ENCODE measurements at places on chromosomes 16 and 17.

GRCh38 chr17:39845052-39845846 lies 18.9 kb downstream of the IKZF3 start:
- no peak for DNase-seq

GRCh38 chr17:7460850-7461660 lies 16.2 kb downstream of the CHRNB1 start:
- DNase-seq = no peak

DNA sequence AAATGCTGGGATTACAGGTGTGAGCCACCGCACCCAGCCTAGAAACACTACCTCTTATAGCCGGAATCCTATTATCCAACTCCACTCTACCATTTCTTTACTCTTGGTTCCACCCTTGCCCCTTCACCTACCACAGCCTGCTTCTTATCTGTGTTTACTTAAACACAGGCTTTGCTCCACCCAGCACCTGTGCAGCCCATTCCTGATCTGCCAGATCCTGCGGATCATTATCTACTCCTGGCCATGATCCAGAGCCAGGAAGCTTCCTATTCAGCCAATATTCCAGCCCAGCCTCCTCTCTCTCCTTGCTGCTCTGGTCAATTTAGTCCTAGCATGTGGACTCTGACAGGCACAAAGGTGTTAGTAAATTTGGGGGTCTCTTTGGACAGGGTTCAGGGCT lies 98.8 kb upstream of the MED13 start:
- no peak for DNase-seq

DNA sequence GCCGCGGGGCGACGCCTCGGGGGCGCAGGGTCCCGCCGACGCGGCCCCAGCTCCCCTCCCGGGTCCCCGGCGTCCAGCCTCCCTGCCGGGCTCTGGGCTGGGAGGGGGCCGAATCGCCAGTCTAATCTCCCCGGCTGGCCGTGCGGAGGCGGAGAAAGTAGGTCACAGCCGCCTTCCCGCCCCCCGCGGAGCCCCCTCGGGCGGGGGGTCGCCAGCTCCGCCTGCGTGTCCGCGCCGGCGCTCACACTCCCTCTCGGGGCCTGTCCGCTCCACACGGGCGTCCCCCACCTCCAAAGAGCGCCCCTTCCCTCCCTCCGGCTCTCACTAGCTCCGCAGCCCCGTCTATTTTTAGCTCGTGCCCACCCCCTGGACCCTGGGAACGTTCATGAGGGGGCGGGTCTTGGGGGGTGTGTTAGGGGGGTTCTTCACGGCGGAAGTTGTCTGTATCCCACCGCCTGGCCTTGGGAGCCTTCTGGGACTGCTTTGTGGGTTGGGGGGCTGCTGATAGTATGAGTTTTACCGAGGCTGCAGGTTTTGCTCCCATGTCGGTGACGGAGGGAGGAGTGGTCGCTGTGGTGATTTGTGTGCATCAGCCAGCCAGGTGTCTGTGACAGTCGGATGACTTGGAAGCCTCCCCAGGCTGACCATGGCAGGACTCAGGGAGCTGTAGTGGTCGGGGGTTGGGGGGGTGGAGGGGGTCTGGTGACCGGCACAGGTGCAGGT lies 1.1 kb downstream of the ATP1B2 start:
- no peak for DNase-seq

DNA sequence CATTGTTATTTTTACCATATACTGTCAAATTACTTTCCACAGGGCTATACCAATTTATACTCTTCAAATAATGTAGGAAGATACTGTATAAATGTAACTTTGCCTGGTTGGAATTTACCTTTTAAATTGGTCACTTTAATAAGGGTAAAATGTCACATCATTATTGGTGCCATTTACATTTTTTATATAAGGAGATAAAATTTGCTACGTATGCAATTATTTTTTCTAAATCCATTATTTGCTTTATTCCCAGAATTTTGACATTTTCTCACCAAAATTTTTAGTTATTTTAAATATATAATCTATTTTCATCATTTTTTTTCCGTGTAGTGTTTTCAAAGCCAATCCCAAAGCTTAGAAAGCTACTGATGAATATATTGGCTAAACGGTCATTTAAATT lies 664.7 kb downstream of the KCNJ2 start:
- no peak for DNase-seq

- no peak for DNase-seq
Measured at GRCh38 chr17:72792771-72793170, 299.7 kb downstream of the SLC39A11 start.

GRCh38 chr17:9484789-9485188 lies 90.8 kb downstream of the STX8 start:
- no peak for DNase-seq

DNA sequence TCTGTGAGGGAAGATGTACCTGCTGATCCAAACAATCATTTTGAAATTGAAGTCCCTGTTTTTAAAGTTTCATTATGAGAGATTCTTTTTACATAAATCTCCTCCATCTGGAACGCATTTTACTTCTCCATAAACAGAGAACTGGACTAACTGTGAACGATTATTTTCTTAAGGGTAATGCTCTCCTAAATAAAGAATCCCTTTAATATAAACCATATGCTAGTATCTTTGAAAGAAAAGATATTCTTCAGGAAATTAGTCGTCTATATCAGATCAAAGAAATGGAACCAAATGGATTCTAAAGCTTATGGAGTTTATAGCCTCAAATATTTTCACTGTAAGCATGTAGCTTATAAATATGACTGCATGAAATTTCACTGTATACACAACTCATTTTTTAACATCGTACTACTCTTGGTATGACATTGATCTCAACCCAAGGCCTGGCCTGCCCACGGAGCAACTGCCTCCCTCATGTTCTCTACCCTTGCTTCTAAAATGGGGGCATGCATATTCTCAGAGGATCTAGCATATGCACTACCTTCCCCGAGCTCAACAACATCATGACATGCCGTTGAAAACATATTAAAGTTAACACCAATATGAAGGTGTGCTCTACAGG lies 66.4 kb downstream of the MYH10 start:
- DNase-seq = peak; percentile 51

DNA sequence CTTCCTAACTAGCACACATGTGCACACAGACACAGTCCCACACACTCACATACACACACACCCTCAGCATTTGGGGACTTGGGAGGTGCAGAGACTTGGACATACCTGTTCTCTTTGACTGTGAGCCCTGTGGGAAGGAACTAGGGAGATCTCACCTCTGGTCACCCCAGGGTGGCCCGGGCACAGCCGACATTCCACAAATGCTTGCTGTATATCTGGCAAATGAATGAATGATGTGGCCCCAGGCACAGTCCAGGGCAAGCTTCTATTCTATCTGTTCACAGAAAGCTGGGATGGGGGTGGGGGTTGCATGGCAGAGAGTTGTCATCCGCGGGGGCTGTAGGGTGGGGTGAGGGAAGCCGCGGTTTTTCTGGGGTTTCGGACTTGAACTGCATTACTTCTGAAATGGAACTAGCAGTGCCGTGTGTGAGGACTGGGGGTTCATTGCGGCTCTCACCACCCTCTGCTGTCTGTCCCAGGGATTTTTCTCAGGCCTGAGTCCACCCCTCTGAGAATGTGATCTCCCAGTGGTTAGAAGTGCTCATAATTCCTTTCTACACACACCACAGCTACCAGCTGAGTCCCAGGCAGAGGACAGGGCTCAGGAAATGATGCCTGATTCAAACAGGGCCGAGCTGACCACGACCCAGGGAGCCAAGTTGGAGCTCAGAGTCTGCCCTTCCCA lies 3.3 kb upstream of the RIPOR1 start:
- no peak for DNase-seq

GRCh38 chr17:44793885-44794842 lies 35.4 kb downstream of the ADAM11 start:
- no peak for DNase-seq

GRCh38 chr16:17339764-17340541 lies 130.8 kb downstream of the XYLT1 start:
- DNase-seq = no peak

GRCh38 chr16:72481419-72481818 lies 309.5 kb upstream of the PMFBP1 start:
- DNase-seq = no peak

DNA sequence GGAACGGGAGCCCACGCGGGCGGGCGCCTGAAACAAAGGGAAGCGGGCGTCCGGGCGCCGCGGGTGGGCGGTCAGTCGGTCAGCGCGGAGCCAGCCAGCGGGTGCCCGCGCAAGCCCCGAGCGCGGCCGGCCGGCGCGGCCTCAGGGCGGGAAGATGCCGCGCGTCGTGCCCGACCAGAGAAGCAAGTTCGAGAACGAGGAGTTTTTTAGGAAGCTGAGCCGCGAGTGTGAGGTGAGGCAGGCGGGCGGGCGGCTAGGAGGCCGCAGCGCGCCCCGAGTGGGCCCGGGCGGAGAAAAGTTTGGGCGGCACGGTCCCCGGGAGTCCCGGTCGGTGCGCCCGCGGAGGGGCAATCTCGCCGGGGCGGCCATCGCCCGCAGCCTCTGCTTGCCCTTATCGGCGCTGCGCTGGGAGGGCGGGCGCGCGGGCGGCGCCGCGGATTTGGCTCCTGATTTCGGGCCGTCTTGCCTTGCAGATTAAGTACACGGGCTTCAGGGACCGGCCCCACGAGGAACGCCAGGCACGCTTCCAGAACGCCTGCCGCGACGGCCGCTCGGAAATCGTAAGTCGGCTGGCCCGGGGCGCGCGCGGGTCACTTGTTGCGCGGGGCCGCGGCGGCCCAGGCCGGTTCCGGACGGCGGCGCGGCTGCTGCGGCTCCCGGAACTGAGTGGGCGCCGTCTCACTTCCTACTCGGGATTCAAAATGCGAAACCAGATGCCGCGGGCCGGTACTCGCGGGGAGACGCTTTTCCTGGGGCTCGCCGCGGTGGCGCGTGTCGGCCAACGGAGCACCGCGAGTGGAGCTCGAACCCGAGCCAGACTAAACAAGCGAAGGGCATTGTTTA lies 526 bp downstream of the CBFB start:
- DNase-seq = no peak

- DNase-seq = no peak
Measured at GRCh38 chr16:87404764-87405625, 12.9 kb downstream of the MAP1LC3B start.

DNA sequence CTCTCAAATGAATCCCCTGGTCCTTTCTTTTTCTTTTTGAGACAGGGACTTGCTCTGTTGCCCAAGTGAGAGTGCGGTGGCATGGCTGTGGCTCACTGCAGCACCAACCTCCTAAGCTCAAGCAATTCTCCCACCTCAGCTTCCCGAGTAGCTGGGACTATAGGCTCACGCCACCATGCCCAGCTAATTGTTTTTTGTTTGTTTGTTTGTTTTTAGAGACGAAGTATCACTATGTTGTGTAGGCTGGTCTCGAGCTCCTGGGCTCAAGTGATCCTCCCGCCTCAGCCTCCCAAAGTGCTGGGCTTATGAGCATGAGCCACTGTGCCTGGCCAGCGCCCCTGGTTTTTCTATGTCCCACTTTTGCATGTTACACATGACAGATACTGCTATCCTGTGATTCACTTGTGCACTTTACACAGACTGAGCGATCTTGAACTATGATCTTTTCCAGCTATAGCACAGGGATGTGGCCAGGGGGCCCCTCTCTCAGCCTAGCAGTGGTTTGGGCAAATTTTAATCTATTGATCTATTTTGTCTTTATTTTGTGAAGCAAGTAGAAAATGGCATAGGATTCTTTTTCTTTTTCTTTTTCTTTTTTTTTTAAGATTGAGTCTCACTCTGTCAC lies 31.3 kb upstream of the MLKL start:
- DNase-seq = no peak

- DNase-seq = no peak
Measured at GRCh38 chr16:23611936-23612335, 15.8 kb upstream of the NDUFAB1 start.

DNA sequence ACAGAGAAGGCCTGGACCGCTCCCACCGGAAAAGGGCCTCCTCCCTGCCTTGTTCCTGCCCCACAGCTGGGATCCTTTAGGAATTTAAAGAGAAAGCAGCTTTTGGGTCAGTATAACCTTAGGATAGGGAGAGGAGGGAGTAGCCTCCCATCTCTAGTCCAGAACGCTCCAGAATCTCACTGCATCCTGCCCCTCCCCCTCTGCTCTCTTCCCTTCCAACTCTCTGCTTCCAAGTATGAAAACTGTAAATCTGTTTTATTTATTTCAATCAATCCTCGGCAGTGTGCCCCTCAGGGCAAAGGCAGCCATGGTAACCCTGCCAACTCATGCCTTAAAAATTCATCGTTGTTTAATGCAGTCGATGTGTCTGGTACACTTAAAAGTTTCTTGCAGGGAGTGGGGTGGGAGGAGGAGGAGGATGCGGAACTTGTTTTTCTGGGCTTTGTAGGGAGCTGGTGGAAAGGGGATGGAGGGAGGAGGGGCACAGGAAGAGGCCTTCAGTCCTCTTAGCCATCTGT lies 21.2 kb upstream of the MTSS2 start:
- no peak for DNase-seq

DNA sequence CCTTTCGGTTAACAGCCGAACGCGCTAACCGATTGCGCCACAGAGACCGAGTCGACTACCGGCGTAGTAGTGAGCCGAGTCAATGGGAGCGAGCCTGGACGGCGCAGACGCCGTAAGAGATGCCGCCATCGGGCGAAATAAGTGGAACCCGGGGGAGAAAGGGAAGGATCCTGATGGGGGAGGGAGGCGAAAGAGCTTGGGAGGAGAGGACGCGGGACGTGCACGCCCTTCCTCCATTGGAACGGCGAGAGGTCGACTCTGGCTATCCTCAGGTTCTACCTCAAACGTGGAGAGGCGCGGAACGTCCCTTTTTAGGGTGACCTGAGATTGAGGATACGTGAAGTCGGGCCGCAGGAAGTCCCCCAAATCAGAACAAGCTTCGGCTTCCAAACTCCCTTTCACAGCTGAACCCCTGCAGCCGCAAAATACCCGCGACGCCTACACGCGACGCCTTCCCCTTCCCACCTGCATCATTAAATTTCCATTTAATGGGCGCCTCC lies 683 bp upstream of the PSMB3 start:
- peak; percentile 45 for DNase-seq

GRCh38 chr16:51637770-51638094 lies 486.7 kb upstream of the SALL1 start:
- no peak for DNase-seq

DNA sequence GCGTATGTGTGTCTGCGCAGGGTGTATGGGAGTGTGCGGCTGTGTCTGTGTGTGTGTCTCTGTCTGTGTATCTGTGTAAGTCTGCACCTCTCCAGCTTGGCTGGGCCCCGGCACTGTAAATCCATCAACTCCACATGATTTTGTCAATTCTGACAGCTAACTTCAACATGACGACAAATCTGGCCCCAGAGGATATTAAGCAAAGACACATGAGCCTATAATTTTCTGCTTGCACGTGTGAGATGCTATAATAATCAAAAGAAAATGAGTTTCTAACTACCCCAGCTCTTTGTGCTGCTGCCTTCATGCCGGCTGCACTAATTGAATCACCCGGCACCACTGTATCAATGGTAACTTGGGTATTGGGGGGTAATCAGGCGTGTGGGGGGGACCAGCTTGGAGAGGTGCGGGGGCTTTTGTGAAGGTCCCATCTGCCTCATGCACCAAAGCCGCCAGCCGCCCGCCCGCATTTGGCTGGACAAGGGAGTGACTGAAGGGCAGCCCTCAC lies 57.6 kb upstream of the LHX1 start:
- DNase-seq = no peak

- DNase-seq = no peak
Measured at GRCh38 chr17:33689725-33690124, 396.6 kb upstream of the ASIC2 start.

Measured in SK-N-MC (cell line).